ENCODE measurements at places on chromosomes 12 and 14.

DNA sequence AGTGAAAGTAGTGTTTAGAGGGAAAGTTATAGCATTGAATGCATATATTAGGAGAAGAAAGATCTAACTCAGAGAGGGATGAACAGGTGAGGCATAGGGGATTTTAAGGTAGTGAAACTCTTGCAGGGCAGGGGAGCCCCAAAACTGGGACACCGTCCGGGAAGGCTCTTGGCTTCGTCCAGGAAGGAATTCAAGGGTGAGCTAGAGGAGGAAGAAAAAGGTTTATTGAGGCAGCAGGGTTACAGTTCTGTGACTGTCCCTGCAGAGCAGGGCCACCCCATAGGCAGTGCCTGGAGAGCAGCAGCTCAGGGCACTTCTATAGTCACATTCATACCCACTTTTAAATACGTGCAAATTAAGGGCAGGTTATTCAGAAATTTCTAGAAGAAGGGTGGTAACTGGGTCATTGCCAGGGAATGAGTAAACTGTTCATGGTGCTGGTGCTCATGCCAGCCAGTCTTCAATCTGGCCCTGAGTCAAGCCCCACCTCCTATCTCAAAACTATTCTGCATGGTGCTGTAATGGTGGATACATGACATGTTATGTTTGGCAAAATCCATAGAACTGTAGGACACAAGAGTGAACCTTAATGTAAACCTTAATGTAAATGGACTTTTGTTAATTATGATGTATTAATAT lies 1.2 kb upstream of the OAS1 start:
- no peak for DNase-seq

DNA sequence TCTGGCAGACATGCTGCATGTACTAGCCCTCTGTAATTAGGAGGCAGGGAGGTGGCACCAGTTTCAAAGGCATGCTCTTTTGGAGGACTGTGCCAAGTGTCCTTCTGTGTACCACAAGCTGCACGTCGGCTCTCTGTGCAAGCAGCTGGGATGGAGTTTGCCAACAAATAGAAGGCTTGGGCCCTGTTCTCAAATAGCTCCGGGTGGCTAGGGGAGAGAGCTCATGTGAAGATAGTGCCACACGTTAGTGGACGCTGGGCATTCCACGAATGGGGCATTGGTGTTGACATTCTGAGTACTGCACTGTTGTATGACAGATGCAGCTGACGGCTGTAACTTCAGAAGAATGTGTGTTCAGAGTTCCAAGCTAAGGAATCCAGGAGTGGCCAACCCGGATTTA lies 4.4 kb downstream of the AACS start:
- DNase-seq, result no peak

- no peak for DNase-seq
Measured at GRCh38 chr12:6383572-6384498, at the start of gene LTBR. TSS of gene LTBR (plus strand) at chr12:6384162. CDS start at chr12:6384359, 197 bp downstream.

GRCh38 chr12:124663771-124664366 lies 96.5 kb upstream of the NCOR2 start:
- DNase-seq, result no peak

- no peak for DNase-seq
Measured at GRCh38 chr12:54266852-54267251, 13.1 kb downstream of the CBX5 start.

DNA sequence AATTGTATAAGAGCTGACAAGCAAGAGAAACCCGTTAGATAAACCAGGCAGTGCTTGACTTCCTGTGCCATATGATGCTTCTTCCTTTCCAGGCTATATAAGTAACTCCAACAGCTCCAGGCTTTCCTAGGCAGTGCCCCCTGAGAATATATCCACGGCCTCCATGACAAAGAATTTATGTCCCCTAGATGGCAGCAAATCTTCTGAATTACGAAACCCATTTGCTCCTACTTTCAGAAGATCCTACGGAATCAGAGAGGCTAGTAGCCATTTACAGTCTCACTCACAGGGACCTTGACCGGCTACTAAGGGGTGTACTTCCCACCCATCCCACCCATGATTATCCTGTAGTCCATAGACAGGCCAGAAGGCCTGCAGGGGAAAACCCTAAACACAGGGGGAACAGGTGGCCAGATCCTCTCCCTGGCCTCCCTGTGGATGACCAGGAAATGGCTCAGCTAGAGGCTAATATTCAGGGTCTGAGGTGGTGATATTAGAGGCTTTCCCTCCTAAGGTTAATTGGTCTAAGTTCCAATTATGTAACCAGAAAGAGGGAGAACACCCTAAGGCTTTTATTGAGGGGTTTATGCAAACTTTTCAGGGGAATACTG lies 77.2 kb upstream of the DCD start:
- no peak for DNase-seq

DNA sequence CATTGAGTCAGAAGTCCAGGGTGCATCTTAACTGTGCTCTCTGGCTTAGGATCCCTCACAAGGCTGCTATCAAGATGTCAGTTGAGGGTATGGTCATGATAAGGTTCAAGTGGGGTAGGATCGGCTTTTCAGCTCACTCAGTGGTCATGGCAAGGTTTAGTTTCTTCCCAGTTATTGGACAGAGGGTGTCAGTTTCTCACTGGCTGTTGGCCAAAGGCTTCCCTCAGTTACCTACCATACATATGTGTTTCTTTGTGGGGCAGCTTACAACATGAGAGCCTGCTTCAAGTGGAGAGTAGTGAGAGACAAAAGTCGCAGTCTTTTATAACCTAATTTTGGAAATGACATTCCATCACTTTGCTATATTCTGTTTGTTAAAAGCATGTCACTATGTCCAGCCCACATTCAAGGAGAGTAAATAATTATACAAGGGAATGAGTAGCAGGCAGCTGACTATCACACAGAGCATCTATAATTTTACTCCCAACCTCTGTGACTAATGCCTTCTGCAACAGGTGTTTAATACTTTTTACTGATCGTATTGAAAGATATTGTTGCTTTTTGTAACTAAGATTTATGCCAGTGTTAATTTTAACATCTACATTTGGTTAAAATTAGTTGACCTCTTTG lies 572.8 kb upstream of the FBXO33 start:
- no peak for DNase-seq

- peak; percentile 37 for DNase-seq
Measured at GRCh38 chr12:124694250-124694649, 126.8 kb upstream of the NCOR2 start.

- DNase-seq, result no peak
Measured at GRCh38 chr14:74267588-74267987, 28.3 kb downstream of the VSX2 start.

GRCh38 chr12:81502912-81503695 lies 256.0 kb downstream of the PPFIA2 start:
- no peak for DNase-seq

DNA sequence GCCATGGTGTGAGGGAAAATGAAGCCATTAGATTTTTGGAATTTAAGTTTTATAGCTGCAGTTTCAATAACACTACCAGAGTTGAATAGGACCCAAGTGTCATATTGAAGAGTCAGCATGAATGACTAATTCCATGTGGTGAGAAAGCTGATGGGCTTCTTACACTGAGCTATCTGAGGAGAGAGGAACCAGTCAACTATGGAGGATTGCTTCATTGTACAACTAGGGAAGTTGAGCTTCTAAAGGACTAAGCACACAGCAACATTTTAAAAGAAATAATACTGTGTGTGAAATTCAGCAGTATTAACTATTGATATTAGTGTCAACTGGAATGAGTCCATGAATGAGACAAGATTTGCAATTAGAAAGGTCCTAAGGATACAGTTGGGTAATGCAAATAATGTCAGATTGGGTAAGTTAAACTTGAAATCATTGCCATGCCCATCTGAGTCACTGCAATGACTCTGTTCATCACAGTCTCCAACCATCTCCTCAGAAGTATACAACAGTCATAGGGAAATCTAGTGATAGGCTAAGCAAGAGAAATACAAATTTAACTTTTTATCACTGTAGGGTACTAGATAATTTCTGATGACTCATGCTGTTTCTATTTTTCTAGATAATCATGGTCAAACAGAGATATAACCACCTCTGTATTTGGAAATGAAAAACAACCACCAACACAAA lies 394.2 kb downstream of the FSCB start:
- no peak for DNase-seq

- DNase-seq, result no peak
Measured at GRCh38 chr12:9341260-9341585, 133.0 kb upstream of the PZP start.

DNA sequence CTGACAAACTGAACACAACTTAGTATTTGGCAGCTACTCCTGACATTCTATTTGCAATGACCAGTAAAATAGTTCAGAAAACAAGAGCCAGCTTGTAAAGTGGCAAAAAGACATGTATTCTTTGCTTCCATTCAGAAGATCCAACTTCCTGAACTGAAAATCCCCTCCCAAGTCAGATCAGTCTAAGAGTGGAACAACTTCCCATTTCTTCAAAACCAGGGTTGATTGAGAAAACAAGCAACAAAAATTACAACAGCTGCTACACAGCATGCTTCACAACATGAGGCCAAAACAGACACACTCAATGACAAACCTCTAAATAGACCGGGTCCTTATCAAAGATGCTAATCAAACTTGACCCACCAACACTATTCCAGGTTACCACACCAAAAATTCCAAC lies 40.3 kb downstream of the CIT start:
- no peak for DNase-seq

DNA sequence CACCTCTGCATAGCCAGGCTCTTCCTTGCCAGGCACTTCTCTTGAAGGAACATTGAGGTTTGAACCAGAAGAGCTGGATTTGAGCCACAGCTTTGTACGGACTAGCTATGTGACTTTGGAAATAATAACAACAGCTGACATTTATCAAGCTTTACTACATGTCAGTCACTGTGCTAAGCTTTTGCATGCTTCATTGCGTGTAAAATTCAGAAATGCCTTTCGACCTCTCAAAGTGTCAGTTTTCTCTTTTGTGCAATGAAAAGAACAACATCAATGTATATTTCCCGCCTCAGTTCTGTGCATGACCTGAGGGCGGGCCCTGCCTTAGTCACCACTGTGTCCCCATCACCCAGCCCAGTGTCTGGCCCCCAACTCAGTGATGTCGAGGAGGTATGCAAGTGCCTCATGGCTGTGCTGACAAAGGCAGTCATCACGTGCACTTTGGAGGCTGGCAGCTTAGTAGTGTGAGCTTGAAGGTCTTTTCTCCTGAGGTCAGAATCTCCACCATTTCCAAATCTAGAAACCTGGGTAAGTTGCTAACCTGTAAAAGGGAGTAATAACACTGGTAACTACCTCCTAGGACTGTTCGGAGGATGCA lies 17.9 kb upstream of the AQP2 start:
- DNase-seq, result no peak

DNA sequence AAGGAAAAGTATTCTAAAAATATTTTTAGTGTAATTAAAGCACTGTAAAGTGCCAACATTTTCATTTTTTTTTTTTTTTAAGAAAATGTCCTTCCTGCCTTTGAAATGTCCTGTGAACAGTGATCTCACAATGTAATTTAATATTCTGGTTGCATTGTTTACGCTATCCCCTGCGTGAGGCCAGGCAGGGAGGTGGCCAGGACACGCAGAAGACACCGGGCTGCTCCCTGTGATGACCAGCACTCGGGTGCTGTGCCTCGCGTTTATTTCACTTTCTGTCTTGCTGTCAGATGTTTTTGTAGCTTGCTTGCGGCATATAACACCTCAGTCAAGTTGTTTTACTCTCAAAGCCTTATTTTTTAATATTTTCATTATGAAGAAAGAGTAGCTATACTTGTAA lies 18.5 kb downstream of the PIWIL1 start:
- no peak for DNase-seq

DNA sequence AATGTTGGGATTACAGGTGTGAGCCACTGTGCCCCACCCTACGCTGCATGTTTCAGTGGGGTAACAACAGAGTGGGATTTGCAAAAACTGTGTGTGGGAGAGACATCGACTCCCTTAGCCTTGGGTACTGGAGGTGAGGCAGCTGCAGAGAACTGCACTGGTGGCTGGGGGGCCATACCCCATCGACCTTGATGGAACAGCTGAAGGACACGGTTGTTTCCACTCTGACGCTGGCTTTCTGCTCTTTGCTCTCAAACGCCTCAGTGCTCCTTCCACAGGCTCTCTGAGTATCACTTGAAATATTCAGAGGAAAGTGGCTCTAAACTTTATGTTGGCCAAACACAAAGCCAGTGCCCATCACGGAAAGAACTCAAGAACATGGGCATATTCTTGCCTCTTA lies 30.8 kb upstream of the LRRC10 start:
- DNase-seq, result no peak

- DNase-seq, result peak; percentile 42
Measured at GRCh38 chr14:61461808-61462275, 140.5 kb downstream of the PRKCH start.

GRCh38 chr12:79274501-79275064 lies 410.0 kb downstream of the SYT1 start:
- DNase-seq, result no peak

- peak; percentile 33 for DNase-seq
Measured at GRCh38 chr14:33848706-33849454, 102.0 kb downstream of the EGLN3 start.

DNA sequence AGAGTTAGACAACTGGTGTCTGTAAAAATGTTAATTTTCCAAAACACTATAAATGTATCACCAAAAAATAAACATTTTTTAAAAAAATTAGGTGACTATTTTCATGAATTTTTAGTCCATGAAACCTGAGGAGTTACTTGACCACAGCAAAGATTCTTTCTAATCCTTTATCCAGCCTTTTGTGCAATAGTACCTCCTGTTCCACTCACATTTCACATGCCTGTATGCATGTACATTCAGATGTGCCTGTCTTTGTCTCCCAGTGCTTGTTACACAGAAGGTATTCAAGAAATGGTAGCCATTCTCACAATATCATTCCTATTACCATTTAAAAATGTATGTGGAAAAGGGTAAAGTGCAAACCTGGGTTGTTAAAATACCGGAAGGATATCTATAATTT lies 857.0 kb downstream of the DIO2 start:
- no peak for DNase-seq

DNA sequence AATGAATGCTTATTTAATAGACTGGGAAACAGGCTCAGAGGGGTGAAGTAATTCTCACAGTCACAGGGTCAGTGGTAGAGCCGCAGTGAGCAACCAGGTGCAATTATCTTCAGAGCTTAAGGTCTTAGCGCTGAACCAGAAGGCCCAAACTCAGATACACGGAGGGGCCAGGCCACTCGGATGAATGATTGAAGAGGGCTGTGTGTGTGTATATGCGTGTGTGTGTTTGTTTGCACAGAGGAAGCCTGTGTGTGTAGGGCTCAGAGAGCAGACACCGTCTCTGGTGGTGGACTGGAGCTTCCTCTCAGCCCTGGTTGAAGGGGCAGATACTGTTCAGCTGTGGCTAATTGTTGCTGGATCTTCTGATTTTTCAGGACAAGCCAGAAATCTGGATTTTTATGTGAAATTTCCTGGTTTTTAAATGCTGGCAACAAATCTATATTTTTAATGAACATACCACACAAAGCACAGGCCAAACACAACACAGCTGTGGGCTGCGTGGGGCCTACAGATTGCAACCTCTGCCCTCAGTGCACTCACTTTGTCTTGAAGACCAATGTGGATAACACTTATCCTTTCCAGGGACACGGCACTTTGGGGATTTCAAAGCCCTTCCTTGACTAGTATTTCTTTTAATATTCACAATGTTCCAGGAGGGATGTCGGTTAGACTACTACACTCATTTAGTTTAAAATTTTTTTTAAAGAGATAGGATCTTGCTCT lies 94.5 kb upstream of the NRXN3 start:
- DNase-seq, result no peak
